Right renal pelvis (tissue), 4 donors: ENCODE measurements at places on chromosomes 7 and 10. TPM values are rescaled to one million over a fixed set of nuclear protein-coding genes. Genes with fewer than 3 reads are reported as not detected.

GRCh38 chr10:132458586-132459300 lies 61.7 kb downstream of the PWWP2B start:
- no peak for DNase-seq

- no peak for DNase-seq
These were observed 26.7 kb upstream of the CUX1 start for GRCh38 chr7:101790566-101791293.

Gene SLC13A1
- polyA plus RNA-seq: 29.7 TPM

DNA sequence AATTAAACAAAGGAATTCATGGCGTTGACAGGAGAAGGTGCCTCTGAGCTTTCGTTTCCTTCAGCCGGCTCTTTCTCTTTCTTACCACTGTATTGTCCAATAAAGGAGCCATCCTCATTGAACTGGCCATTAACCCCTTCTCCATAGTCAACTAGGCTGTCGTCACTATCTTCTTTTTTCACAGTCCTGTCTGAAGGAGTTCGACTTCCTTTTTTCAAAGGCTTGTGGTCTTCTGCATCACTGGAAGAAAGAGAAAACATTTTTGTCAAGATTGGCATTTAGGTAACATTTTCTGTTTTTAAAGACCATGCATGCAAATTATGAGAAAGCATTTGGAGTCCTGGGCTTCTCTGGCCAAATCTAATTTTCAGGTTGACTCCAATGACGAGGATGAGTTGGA lies 19.7 kb upstream of the LAMB4 start:
- DNase-seq: no peak

- DNase-seq: no peak
These were observed 206.9 kb downstream of the PTEN start for GRCh38 chr10:88070080-88070880.

DNA sequence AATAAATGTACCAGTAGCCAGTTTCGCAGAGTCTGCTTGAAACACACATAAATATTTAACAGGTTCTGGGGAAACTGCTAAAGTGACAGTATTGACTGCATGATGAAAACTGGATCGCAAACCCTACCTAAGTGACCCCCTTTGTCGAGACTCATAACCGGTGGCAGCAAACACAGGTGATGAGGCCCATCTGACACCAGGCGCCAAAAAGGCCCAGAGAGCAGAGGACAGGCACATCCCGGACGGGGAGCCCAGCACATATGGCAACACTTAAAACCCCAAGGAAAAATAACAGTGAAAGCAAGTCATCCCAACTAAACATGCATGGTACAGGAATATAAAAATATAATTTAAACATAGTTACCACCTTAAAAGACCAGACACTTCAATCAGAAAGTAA lies 62.4 kb downstream of the GRB10 start:
- no peak for DNase-seq

Gene PITX3
- 0.78 TPM for polyA plus RNA-seq

DNA sequence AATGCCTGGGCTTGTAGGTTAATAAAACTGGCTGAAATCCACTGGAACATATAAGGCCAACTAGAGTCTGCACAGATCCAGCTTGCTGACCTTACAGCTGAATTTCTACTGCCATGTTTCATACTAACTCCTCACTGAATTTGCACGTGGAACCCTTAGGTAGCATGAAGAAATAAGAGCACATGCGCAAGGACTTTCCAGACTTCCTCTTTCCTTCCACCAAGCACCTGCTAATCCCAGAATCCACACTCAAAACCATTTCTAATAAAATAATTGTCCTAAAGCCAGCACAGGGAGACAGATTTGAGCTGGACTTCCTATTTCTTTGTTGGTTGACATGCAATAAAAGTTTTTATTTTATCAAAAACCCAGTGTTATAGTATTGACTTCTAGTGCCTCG lies 46.8 kb downstream of the NPVF start:
- no peak for DNase-seq

DNA sequence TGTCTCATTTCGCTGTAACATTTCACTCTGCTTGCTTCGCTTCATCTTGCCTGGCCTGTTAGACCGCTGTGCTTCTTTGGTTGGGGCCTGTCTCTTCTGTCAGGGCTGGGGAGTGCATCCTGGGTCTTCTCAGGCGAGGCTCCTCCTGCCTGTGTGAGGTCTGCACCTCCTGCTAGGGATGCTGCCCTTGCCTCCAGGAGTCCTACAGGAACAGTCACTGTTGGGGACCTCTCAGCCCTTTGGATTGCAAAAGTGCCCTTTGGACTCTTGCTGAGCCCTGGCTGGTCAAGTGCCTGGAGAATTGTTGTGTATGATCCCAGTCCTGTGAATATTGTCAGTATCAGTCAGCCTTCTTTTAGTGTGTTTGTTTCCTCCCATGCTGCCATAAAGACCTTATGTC lies 84.1 kb downstream of the MDFIC start:
- DNase-seq: no peak

GRCh38 chr10:44437840-44438511 lies 53.1 kb upstream of the CXCL12 start:
- DNase-seq: no peak

DNA sequence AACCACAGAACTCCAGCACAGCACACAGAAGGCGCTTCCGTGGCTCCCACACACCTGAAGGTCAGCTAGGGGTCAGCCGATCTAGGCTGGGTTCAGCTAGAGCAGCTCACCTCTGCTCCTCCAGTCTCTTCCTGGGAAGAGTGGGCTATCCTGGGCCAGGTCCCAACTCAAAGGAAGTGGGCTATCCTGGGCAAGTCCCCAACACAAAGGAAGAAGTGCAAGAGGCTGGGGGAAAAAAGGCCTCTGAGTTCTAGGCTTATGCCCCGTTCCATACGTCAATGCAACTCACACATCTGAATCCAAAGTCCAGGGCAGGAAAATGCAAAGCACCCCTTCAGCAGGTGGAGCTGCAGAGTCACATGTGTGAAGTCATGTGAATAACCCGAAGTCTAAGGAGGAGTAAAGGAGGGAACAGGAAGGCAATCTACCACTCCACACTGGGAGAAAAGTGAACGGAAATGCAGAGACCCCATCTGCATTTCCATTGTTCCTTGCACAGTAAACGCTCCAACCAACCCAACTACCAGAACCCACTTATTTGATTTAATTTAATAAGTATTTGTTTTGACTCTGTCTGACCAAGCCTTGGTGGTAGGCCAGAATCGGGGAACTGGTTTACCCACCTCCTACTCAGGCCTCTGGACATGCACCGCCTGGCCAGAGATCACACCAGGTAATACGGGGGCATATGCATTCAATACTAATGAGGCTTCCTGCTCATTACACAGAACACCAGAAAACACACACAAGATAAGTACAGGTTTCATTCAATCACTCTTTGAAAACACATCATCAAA lies 95.5 kb upstream of the RNF32 start:
- DNase-seq: no peak

GRCh38 chr7:131425992-131426391 lies 98.3 kb downstream of the MKLN1 start:
- DNase-seq: no peak

Gene BLNK
- polyA plus RNA-seq: 40.7 TPM

- DNase-seq: no peak
These were observed 291.3 kb upstream of the ZMIZ1 start for GRCh38 chr10:78777466-78777865.
